ENCODE measurements at places on chromosomes 3 and 15.
A peak's percentile ranks its signal among the peaks of the same experiment; 100 is the strongest.

DNA sequence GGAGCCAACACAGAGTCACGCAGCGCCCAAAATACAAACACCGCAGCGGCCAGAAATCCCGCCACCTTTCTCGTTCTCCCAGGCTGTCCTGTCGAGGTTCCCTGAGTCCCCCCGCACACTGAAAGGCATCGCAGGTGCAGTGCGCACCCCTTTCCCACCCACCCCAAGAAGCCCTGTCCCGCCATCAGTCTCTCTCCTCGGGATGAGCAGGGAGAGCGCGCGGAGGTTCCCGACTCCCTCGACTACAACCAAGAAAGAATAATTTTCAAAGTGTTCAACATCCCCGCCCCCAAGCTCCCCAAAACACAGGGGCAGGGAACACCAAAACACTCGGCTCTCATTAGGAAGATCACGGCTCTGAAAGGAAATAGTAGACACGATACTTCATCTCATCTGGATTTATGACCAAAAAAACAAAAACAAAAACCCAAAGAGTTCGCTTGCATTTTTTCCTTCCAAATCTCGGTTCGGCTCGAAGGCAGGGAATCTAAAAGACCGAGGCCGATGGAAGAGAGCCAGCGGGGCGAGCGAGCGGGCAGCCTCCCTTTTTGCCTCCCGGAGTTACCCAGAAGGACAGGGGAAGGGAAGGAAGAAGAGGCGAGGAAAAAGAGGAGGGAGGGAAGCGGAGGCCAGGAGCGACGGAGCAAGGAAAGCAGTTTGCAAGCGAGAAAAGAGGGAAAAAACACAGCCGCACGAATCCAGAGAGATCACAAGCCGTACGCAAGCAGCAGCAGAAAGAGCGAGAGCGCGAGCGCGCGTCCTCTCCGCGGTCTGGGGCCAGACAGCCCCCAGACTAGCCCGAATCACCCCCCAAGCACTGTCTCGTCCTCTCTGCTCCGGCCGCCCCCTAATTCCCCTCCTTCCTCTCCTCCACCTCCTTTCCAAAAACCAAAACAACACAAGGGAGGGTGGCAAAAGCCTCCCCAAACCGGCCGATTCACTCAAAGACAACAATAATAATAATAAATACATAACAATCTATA lies 808 bp downstream of the BCL6 start:
- peak; percentile 81 for DNase-seq

- no peak for DNase-seq
Observed at GRCh38 chr3:58092521-58092920, 84.3 kb downstream of the FLNB start.

DNA sequence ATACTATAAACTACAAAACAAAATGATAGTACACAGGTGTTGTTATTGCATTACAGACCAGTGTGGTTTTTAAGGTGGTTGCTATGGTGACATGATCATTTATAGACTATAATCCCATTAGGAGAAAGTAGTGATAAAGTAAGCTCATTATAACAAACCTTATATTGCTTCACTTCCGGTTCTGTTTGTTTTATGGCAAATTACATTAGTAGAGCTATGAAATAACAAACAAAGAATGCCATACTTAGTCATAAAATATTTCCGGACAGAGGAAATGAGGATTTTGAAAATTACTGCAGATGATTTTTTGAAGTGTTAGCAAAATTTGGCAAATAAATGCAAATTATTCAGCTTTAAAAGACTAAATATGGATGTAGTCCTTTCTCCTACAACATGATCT lies 640.4 kb upstream of the ARPP21 start:
- DNase-seq, result no peak

GRCh38 chr3:168990134-168990533 lies 673.4 kb downstream of the MECOM start:
- peak; percentile 94 for DNase-seq

GRCh38 chr3:60391292-60391691 lies 860.0 kb downstream of the FHIT start:
- no peak for DNase-seq

DNA sequence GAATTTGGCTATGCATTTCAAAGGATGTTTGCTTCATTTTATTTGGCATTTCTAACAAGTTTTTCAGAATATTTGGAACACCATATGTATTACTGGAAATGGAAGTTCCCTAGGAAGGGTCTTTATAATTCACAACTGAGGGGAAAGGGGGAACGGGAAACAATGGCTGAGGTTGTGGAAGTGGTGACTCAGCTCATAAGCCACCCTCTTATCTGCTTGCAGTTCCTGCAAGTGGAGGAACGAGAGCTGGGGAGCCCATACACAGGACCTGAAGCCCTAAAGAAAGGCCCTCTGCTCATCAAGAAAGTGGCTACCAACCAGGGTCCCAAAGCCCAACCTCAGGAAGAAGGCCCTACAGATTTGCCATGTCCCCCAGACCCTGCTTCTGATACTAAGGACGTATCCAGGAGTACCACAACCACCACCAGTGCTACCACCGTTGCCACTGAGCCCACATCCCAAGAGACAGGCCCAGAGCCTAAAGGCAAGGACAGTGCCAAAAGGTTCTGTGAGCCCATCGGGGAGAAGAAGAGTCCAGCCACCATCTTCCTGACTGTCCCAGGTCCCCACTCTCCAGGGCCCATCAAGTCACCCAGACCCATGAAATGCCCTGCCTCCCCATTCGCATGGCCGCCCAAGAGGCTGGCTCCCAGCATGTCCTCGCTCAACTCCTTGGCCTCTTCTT lies 37.9 kb downstream of the ESYT3 start:
- no peak for DNase-seq

GRCh38 chr3:187740421-187741399 lies 4.6 kb downstream of the BCL6 start:
- DNase-seq, result peak; percentile 78

DNA sequence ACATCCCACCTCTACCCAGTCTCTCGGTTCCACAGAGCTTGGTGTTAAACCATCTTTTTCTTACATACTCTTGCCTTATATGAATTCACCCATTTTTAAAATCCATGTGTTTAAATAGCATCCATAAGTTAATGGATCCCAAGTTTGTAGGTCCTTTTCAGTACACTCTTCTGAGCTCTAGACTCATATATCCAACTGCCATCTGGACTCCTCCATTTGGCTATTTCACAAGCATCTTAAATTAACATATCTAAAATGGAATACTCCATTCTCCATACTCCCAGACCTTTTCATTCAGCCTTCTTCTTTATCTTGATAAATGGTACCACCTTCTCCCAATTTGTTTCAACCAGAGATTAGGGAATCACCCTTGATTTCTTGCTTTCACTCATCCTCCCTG lies 113.4 kb downstream of the CHST2 start:
- no peak for DNase-seq

- peak; percentile 69 for DNase-seq
Observed at GRCh38 chr15:66387163-66388042, 691 bp downstream of the MAP2K1 start.
